Activated T-cell treated with anti-CD3 and anti-CD28 coated beads for 24 hours (primary cell): ENCODE measurements at places on chromosomes 5 and 9.

DNA sequence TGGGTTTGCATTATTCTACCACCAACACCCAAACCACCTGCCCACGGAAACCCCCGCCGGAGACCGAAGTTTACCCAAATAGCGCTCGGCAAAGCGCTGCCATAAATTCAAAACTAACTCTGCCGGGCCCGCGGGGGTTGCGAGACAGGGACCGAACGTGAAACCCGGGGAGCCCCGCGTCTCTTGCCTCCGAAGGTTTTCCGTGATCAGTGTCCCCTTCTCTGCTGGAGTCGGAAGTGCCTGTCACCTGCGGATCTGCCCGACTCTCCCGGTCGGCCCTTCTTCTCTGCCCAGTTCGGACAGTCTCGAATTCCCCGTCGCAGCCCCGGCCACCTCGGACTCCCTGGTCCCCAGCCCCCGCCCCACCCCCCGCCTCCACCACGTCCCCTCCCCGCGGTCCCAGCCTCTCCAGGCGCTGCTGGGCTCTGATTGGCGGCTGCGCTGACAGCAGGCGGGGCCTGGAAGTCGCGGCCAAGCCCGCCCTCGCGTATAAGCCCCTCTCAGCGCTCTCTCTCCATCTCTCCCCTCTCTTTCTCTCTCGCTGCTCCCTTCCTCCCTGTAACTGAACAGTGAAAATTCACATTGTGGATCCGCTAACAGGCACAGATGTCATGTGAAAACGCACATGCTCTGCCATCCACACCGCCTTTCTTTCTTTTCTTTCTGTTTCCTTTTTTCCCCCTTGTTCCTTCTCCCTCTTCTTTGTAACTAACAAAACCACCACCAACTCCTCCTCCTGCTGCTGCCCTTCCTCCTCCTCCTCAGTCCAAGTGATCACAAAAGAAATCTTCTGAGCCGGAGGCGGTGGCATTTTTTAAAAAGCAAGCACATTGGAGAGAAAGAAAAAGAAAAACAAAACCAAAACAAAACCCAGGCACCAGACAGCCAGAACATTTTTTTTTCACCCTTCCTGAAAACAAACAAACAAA lies at the start of gene RORB:
TSS of gene RORB (plus strand) at position 517 of the 929 bp plus-strand sequence. CDS start 642 bp downstream, outside the sequence.
- DNase-seq = no peak

- DNase-seq = no peak
Observed at GRCh38 chr9:8085986-8086385, 286.4 kb upstream of the DMAC1 start.

DNA sequence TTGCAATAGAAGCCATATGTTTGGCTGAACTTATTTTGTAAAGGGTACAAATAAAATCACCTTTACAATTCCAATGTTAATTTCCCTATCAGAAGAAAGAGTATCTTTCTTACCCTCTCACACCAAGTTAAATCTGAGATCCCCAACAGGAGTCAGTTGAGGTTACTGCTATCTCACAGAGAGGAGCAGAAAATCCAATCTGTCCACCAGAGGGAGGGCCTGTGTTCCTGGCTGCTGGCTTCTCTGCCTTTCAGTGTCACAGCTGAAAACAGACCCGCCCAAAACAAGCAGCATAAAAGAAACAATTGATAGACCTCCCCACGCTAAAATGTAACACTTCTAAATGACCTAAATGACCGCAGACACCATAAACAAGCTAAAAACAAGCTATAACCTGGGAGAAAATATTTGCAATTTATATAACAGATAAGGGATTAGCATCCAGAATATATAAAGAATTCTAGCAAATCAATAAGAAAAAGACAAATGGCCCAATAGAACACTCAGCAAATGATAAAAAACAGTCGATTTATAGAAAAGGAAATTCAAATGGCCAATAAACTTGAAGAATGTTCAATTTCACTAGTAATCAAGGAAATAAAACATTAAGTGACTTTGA lies 24.5 kb upstream of the MVB12B start:
- DNase-seq = no peak

DNA sequence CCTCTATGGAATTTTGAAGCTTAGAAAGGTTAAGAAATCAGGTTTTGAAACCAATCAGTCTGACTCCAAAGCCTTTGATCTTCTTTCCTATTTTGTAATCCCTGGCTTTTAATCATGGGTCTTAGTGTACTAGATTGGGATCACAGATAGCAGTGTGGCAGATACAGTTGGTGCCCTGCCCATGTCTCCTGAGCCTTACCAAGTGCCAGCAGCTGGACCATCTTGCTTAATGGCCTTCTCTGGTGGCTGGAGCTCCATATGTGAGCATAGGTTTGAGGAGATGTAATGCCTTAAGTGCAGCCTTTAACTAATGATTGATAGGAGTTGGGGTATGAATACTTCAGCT lies 16.7 kb upstream of the RIC1 start:
- DNase-seq = no peak

DNA sequence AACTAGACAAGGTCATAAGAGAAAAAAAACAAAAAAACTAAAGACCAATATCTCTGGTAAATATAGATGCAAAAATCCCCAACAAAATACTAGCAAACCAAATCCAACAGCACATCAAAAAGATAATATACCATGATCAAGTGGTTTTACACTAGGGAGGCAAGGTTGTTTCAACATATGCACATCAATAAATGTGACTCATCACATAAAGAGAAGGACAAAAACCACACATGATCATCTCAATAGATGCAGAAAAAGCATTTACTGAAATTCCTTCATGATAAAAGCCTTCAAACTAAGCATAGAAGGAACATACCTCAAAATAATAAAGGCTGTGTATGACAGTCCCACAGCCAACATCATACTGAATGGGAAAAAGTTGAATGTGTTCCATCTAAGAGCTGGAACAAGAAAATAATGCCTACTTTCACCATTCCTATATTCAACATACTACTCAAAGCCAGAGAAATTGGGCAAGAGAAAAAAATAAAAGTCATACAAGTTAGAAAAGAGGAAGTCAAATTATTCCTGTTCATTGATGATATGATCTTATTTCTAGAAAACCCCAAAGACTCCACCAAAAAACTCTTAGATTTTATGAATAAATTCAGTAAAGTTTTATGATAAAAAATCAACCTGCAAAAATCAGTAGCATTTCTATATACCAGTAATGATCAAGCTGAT lies 72.2 kb upstream of the FAM169A start:
- DNase-seq = no peak

DNA sequence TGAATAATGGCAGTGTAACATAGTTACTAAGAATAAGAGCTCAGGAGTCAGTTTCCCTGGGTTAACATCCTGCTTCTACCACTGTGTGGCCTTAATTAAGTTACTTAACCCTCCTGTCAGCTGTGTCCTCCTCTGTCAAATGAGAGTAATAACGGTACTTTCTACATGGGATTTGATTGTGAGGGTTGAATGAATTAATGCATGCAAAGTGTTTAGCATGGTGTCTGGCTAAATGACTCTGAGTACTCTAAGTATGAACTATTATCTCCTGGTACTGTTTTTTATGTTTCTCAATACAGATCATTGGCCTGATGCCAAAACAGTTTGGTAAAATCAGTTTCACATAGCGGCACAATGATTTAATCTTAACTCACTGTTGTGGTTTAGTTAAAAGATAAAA lies 19.6 kb downstream of the ZNF131 start:
- no peak for DNase-seq

DNA sequence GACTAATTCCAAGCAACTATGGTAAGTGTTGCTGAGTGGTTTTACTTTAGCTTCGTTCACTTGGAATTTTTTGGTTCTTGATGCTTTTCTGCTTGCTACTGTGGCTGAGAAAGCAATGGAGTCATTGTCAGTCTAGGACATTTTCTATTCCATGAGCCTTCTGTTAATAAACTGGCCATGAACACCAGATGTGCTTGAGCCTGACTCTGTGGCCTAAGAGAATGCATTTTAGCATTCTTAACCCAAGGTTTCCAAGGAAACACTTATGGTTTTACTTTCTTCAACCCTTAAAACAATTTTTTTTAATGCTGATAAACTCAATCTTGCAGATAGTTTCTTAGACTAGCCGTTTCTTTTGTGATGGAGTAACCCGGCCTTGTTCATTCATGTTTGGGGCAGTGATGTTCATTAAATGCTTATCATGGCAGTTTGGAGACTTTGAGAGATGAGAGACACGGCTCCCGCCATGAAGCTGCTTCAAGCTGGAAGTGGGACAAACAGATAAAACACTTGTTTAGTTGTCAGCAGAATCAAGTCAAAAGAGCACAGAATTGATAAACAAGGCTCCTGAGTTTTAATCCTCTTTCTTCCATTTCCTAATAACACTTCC lies 42.4 kb downstream of the OSTF1 start:
- no peak for DNase-seq

DNA sequence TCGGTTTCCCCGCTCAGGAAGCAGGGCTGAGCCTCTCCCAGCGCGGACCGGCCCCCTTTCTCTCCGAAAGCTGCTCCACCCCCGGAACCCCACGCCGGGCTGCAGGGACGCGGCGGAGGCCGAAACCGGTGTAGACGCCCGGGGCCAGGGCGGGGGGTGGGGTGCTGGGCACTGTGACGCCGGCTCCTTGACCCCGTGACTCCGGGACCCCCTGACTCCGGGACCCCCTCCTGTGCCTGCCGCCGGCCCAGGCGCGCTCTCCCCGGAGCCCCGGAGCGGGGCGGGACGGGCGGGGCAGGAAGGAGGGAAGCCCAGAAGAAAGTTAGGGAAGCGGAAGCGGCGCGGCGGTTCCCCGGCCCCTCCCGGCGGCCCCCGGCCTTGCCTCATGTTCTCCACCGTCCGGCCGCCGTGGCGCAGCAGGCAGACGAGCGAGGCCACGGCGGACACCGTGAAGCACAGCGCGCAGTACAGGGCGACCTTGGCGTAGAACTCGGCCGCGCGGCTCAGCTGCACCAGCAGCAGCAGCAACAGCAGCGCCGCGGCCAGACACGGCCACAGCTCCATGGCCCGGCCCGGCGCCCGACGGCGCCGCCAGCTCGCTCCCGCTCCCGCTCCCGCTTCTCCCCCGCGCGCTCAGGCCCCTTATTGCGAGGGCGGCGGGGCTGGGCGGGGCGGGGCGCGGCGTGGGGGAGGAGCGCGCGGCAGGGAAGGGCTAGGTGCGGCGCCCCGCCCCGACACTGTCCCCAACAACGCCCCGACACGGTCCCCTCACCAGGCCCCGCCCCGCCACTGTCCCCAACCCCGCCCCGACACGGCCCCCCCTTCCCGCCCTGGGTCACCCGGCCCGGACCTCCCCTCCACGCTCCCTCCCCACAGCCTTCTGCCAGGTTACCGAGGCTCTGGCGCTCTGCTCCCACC lies at the start of gene AGPAT2:
TSS of gene AGPAT2 (minus strand) at position 664 of the 918 bp plus-strand sequence. CDS start at position 564, 100 bp downstream.
- DNase-seq = peak; percentile 44

DNA sequence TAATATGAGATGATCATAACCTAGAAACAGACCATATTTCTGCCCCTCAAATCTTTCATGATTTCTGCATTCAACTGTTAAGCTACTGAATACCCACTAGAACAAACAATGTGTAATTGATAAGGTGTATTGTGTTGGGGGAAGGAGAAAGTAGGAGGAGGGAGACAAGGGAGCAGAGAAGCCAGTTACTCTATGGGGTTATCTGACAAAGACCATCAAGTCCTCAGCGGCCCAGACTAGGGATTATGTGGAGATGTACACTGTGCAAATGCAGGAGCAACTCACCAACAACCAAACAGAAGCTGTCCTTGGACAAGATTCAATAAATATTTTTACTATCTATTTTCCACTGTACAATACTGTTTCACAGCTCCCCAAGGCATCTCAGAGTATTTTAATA lies 2.7 kb downstream of the NRG2 start:
- no peak for DNase-seq

DNA sequence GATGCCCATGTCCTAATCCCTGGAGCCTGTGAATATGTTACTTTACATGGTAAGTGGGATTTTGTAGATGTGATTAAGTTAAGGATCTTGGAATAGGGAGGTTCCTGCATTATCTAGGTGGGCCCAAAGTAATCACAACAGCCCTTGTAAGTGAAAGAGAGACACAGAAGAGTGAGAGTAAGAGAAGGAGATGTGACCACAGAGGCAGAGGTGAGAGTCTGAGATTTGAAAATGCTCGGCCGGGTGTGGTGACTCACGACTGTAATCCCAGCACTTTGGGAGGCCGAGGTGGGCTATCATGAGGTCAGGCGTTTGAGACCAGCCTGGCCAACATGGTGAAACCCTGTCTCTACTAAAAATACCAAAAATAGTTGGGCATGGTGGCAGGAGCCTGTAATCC lies 2.6 kb upstream of the HINT1 start:
- DNase-seq = no peak

- DNase-seq = no peak
Observed at GRCh38 chr9:92616655-92617111, 53.2 kb downstream of the IPPK start.

DNA sequence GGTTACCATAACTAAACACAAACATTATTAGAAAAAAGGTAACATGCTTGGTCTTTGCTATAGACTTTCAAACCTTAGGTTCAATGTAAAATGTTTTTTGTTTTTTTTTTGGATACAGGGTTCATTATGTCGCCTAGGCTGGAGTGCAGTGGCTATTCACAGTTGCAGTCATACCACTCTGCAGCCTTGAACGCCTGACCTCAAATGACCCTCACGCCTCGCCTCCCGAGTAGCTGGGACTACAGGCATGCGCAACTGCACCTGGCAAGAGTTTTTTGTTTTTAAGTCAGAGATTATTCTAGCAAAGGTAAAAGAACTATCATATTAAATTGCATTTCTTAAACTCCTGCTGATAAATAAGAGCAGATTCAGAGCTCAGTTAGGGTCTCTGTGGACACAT lies 55.1 kb upstream of the NR5A1 start:
- no peak for DNase-seq
